ENCODE measurements at places on chromosomes 4 and X.

GRCh38 chrX:48196745-48197201, at the start of gene SSX5:
Gene SSX5, minus strand, starts transcription at chrX:48196795. Its CDS starts 1,437 bp downstream, at chrX:48195358.
- DNase-seq = no peak

- DNase-seq = no peak
Measured at GRCh38 chr4:20017070-20017776, 234.5 kb upstream of the SLIT2 start.

- DNase-seq = peak; percentile 72
Measured at GRCh38 chrX:154051201-154051810, 31.6 kb upstream of the IRAK1 start.

GRCh38 chr4:81906905-81907304, 435.2 kb upstream of the RASGEF1B start:
- DNase-seq = no peak

DNA sequence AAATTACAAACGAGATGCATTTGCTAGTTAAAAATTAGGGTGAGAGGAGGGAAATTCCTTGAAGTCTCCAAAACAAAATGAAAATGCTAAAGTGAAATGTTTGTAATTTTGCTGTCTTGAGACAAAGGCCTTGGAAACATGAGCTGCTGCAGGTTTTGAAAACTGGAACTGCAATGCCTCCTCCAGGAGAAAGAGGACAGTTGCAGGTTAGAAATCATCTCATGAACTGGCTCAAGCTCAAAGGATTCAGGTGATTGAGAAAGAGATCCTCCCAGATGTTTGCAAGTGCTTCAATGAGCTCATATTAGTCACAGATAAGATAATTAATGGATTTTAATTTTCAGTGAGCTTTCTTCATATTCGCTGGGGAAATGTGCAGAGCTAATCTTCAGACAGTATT, 32.4 kb downstream of the SMPX start:
- no peak for DNase-seq

GRCh38 chrX:6813836-6814370, 279.0 kb upstream of the VCX3A start:
- peak; percentile 67 for DNase-seq

DNA sequence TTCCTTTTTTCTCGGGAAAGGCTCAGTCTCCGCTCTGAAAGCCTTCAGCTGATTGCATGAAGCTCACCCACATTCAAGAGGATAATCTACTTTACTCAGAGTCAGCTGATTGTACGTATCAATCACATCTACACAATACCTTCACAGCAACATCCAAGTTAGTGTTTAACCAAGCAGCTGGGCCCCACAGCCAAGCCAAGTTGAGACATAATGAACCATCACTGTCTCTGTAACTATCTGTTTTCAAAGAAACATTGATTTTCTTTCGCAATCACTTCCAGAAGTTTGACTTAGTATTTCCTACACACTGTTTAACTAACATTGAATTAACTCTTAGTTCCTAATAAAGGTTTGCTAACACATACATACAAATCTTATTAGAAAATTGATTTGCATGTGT, 40.3 kb downstream of the RWDD4 start:
- DNase-seq = no peak

- DNase-seq = no peak
Measured at GRCh38 chrX:68292471-68292870, 140.8 kb downstream of the OPHN1 start.

GRCh38 chrX:41457613-41458192, 10.6 kb downstream of the NYX start:
- no peak for DNase-seq

- DNase-seq = no peak
Measured at GRCh38 chr4:86890790-86891189, 1.4 kb downstream of the C4orf36 start.

DNA sequence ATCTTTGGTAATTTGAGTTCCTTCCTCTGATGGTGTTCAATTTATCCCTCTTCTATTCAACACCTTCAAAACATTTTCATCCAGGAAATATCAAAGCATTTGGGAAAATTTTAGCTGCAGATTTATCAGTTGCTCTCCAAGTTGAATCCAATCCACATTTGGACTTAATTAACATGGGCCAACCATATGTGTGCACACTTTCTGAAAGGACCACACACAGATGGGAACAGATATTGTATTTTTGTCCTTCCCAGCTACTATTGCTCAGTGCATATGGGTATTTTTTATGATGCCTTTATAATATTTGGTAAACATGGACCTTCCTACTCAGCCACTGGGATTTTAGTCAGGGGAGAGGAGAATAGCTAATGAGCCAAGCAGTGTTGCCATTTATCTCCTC, 65.2 kb downstream of the GLRA2 start:
- no peak for DNase-seq

- DNase-seq = peak; percentile 41
Measured at GRCh38 chrX:110992611-110993010, 103.4 kb upstream of the PAK3 start.

- DNase-seq = no peak
Measured at GRCh38 chr4:105807496-105807895, 87.8 kb upstream of the NPNT start.

DNA sequence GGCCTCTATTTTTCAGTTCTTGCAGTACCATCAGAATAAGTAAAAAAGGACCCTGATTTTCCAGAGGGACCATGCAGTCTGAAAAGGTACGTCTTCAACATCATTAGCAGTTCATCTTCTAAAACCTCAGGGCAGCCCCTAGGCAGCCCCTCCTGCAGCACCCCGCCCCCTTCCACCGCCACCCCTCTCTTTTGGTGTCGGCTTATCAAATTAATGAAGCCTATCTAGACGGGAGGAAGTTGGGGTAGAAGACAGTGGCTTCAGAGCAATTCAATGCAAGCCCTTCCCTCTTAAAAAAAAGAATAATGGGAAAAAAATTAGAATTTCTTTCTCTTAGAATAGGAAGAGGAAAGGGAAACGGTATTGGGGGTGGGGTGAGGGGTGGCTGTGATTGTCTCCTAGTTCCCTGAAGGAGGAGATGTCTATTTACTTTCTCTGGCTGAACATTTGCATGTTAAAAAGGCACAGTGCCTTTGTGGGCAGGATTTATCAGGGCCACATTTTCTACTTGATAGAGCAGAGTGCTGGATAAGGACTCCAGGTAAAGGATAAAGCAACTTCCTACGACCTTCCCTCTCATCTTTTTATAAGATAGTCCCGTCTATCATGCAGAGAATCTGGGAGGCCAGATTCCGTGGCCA, 159.4 kb downstream of the MGST2 start:
- DNase-seq = no peak

- DNase-seq = peak; percentile 5
Measured at GRCh38 chrX:2967998-2968909, 38.1 kb upstream of the ARSH start.

- DNase-seq = no peak
Measured at GRCh38 chrX:136586386-136586785, 54.4 kb downstream of the VGLL1 start.

DNA sequence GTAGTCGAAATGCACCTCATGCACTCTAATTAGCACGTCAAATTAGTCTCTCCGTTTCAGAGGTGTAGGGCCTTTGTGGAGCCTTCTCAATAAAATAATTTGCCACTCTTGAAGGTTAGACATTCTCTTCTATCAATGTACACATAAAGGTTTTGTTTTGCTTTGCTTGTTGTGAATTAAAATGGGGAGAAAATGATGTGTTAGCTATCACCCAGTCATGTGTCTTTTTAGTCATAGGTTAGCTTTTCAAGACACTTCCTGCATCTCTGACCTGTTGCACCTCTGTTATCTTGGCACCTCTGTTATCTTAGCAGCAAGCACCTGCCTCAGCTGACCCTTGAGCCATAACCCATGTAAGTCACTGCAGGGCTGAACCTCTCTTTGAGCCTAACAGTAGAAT, 936 bp downstream of the TMEM144 start:
- DNase-seq = no peak

DNA sequence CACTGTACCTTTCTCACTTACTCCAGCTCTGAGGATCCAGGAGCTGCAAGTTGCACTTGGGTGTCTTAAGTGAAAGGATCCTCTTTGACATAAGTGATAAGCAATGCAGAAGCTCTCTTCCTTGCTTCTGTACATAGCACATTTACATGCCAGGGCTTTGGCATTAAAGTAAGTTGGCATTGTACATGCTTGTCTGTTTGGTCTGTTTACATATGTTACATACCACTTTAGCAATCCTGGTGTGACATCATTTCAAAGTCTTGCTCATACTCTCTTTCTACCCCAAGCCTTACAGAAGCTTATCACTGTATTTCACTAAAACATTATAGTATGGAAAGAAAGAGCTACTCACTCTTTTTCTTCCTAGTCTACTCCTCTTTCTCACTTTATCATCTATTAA, 2548.3 kb downstream of the ARAP2 start:
- DNase-seq = no peak

- peak; percentile 71 for DNase-seq
Measured at GRCh38 chr4:139030614-139031235, 15.1 kb downstream of the NOCT start.

DNA sequence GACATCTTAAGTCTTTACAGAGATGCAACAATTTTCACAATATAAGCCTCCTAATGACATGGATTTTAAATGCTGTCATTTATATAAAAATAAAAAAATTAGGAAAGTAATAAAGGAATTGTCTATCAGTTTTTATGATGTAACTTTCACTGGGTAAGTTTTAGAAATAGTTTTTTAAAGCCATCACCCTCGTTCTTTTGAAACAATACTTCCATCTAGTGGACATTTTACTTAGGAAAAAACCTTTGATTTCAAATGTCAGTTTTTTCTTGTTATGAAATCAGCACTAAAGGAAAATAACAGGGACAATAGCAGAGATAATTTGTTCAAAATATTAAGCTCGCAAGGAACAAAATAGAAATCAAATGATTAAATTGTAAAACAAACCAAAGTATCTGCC, 24.3 kb upstream of the NDNF start:
- DNase-seq = no peak

DNA sequence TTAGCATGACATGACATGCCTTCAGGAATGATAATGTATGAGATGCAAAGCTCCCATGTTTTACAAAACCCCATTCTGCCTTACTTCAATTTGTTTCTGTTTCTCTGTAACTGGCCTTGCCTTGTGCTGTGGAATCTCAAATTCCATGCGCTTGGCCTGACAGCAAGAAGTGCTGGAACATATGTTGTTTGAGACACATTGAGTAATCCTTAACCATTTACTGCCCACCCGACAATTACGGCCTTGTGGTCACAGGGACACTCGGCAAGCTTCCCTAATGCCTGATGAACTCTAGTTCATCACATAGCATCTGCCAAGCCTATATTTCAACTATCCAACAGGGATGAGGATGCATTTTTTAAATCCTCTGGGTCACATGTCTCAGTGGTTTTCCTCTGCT, 226.4 kb upstream of the CASK start:
- no peak for DNase-seq

- DNase-seq = peak; percentile 91
Measured at GRCh38 chrX:91434351-91435168, at the start of gene PABPC5. Gene PABPC5, plus strand, starts transcription at chrX:91434839. Its CDS starts 739 bp downstream, at chrX:91435578.

DNA sequence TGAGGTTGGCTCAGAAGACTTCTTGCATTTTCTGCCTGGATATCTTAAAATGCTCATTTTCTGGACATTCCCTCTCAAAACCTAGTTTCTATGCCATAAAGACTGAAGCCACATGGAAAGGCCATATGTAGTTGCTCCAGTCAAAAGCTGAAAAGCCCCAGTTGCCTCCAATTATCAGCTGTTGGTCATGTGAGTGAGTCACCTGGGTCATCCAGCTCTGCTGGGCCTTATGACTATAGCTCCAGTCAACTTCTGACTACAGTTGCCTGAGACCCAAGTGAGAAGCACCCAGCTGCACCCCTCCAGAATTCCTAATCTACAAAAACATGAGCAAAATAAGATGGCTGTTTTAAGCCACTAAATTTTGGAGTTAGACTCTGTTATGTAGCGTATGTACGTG, 41.9 kb downstream of the HELQ start:
- no peak for DNase-seq

- no peak for DNase-seq
Measured at GRCh38 chr4:33551244-33551643, 2693.1 kb downstream of the ARAP2 start.

DNA sequence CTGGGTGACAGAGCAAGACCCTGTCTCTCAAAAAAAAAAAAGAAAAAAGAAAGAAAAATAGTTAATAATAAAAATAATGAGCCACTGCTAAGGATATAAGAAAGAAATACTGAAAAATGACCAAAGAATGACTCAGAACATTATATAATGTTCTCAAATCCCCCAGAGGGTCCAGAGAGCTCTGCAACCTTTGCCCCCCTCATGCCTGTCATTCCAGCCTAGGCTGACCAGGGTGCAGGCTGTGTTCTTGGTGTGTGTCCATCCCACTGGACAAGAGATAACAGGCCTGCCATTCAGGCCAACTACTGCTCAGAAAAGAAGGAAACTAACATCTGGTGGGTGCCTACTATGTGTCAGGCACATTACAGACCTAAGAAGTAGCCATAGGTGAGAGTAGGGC, 72.7 kb upstream of the EDNRA start:
- no peak for DNase-seq

DNA sequence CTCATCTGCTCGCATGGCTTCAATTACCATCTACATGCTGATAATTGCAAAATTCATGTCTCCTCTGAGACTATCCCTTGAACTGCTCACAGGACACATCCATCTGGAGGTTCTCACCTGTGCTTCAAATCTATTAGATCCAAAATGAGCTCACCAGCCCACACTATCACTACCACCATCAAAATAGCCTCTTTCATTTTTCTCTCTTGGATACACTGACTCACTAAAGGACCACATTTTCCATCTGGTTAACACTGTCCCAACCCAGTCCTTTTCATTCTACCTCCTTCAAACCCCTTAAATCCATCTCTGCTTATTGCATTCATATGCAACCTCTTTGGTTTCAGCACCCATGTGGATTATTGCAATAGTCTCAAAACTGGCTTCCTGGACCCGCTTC, 497.6 kb downstream of the MID1IP1 start:
- DNase-seq = no peak

DNA sequence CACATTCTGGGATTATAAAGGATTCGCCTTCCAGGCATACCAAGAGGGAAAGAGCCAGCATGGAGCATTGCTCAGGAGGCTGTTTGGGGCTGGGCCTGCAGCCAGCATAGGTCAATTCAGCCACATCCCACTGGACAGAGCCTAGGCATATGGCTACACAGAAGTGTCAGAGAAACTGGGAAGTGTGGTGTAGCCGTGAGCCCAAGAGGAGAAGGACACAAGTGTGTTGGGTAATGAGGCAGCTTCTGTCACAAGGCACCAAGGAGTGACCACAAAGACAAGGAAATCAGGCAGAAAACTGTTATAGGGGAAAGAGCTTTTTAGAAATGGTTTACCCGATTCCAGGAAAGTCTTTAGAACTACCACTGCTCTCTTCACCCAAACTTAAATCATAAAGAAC, 178.6 kb upstream of the TBL1X start:
- DNase-seq = no peak

DNA sequence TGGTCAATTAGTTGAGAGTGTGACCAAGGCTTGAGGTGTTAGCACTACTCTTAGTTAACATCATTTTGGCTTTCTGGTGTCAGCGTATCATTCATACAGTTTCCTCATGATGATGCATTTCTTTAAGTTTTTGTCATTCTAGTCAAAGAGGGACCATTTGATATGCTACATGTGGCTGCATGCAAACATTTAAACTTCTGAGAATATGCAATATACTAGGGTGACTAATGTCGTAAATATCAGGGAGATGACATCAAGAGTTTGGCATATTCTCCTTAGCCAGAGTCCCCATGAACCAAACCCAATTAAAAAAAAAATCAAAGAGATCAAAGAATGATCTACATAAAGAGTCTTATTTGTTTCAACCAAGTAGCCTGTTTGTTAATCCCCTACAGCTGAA, 537.4 kb upstream of the PCDH7 start:
- no peak for DNase-seq

- DNase-seq = no peak
Measured at GRCh38 chr4:98473046-98473445, 185.4 kb downstream of the TSPAN5 start.

Measured in nephron progenitor cell (in vitro differentiated cells).